ENCODE measurements at places on chromosomes 4 and X.
A peak's percentile ranks its signal among the peaks of the same experiment; 100 is the strongest.

- DNase-seq = peak; percentile 85
Measured at GRCh38 chr4:37812713-37813112, 13.8 kb upstream of the PGM2 start.

GRCh38 chr4:98958065-98958464, 29.1 kb upstream of the EIF4E start:
- no peak for DNase-seq

- DNase-seq = no peak
Measured at GRCh38 chrX:72652082-72652481, 62.0 kb downstream of the PHKA1 start.

DNA sequence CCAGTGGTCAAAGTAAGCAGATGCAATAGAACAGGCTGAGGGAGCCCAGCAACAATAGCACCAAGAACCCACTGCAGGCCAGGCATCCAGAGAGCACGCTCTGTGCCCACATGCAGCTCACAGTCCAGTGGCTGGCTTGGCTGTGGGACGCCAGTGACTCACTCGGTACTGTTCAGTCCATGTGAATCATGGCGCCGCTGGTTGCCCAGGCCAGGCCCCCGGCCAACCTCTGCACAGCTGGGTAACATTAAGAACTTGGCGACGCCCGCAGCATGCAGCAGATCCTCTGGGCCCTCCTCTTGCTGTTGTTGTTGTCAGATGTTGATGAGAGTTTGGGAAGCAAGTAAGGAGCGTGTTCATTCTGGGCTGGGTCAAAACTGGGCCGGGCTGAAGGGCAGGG, 60.5 kb downstream of the MSX1 start:
- DNase-seq = no peak

GRCh38 chr4:185845966-185846365, 34.0 kb upstream of the SORBS2 start:
- DNase-seq = no peak

GRCh38 chr4:150518559-150518958, 63.4 kb upstream of the MAB21L2 start:
- peak; percentile 77 for DNase-seq

DNA sequence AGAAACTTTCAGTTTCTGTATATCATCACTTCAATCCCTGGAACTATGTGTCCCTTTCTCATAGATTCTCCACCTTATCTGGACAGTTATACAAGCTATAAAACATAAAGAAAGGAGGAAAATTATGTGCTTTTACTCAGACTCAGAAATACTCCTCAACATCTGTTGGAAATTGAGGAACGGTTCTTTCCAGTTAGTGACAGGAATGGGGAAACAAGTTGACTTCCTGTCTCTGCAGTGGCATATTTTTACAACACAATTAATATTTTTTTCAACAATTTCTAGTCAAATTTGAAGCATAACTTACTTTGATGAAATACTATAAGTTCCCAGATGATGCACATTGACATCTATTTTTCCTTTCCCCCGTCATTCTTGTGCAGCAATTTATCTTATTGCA, 27.9 kb downstream of the ABHD18 start:
- no peak for DNase-seq

GRCh38 chr4:129682586-129682985, 586.6 kb downstream of the C4orf33 start:
- no peak for DNase-seq

DNA sequence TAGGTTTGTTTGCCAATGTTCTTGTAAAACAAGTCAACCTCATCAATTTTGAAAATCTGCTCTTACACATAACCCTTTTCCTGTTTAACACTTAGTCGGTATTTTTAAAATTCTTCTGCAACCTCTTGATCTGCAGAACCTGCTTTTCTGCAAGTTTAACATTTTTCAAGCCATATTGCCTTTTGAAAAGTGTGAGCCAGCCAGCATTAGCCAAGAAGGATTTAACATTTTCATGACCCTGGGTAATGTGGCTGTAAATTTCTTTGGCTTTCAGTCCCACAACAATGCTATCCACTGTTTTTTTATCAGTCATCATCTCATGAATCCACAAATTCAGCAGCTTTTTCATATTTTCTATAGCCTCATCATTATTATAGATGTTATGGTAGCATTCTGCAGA, 956.5 kb downstream of the FAT4 start:
- no peak for DNase-seq

GRCh38 chrX:35382966-35383365, 415.2 kb upstream of the MAGEB16 start:
- no peak for DNase-seq

DNA sequence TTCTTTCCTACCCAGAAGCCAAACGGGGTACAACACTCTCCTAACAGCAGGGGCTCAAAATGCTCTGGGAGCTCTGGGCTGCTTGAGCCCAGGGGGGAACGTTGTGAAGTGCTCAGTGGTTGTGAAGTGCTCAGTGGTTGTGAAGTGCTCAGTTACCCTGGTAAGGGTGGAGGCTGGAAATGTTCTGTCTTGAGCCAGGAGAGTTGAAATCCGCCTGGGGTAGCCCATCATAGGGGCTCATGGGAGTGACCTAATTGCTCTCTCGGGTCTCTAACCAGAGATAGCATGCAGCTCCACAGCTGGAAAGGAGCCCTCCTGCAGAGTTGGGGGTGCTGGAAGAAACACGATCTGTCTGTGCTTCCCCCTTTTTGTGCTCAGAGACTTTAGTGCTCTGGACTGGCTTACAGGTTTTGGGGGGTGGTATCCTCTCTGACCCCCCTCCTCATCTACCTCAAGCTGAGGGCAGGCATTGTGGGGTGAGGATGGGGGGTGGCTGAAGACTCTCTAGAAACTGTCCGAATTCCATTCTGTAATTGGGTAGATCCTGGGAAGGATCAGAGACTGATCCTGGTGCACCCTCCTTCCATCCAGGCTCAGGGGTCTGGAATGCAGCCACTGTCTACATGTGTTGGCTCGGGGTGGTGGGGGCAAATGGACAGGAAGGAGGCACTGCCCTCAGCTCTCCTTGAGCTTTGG, 2.7 kb downstream of the EFNB1 start:
- DNase-seq = no peak

DNA sequence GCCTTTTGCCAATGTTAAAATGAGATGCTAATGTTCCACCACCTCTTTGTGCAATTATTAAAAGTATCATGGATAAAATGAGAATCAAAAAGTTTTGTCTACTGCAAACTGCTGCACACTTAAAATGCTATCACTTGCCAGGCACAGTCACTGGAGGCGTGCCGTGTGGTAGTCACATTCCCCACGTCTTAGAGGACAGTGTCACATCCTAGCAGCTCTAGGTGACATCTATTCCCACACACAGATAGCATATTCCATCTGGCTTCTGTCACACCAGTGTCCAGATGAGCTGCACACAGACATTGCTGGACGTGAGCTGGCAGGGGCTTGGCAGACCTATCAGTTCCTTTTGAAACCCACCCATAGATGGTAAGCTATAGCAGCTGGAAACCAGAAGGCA, 47.0 kb downstream of the NSG1 start:
- DNase-seq = no peak

GRCh38 chr4:99710020-99710419, 52.4 kb upstream of the C4orf54 start:
- DNase-seq = peak; percentile 49

DNA sequence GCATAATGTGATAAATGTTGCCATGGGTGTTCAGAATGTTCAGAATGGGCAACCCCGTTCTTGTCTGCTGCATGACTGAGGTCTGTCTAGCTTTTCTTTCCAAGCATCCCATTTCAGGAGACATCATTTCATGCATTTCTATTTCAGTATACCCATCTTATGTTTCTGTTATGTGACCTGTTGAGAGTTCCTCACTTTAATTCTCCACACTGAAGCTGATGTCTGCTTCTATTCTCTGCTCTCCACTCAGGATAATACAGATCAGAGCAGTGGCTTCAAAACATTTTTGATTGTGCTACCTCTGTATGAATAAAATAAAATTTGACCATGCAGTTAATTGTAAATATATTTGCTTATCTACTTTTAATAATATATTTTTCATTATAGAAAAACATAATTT, 398.6 kb downstream of the ARHGAP24 start:
- no peak for DNase-seq

All from kidney tubule cell (primary cell).